Stimulated activated CD4-positive, alpha-beta T cell treated with anti-CD3 and anti-CD28 coated beads, Interleukin-12 subunit alpha, Interleukin-12 subunit beta, amount 100 ng/mL, for 48 hours (primary cell): ENCODE measurements at places on chromosomes 2 and 18.

- no peak for DNase-seq
Observed at GRCh38 chr2:22487036-22487435, 897.9 kb upstream of the KLHL29 start.

- no peak for DNase-seq
Observed at GRCh38 chr2:143551971-143552650, 422.9 kb downstream of the ARHGAP15 start.

- no peak for DNase-seq
Observed at GRCh38 chr2:239200646-239201530, 199.9 kb downstream of the HDAC4 start.

GRCh38 chr2:222159221-222159620 is 139.6 kb downstream of the PAX3 start:
- DNase-seq: no peak

DNA sequence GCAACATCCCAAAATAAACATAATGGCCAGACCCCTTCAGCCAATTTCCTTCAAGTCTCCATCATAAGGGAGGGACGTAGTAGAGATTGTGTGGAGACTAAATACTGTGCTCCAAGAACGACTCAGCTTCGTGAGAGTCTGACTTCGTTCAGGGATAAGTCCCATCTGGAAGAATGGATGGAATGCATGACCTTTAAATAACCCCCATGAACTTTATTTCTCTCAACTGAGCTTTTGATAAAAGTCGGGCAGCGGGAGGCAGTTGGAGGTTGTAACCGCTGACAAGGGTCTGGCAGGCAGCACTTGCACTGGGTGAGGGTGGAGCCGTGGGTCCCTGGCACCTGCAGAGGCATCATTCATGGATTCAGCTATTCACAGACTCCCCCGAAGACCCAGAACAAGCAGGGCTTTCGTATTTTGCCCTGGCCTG is 115.9 kb downstream of the ZFP36L2 start:
- DNase-seq: no peak

- DNase-seq: no peak
Observed at GRCh38 chr2:68032702-68033101, 30.1 kb downstream of the C1D start.

GRCh38 chr2:132909427-132909826 is 239.4 kb upstream of the LYPD1 start:
- no peak for DNase-seq

DNA sequence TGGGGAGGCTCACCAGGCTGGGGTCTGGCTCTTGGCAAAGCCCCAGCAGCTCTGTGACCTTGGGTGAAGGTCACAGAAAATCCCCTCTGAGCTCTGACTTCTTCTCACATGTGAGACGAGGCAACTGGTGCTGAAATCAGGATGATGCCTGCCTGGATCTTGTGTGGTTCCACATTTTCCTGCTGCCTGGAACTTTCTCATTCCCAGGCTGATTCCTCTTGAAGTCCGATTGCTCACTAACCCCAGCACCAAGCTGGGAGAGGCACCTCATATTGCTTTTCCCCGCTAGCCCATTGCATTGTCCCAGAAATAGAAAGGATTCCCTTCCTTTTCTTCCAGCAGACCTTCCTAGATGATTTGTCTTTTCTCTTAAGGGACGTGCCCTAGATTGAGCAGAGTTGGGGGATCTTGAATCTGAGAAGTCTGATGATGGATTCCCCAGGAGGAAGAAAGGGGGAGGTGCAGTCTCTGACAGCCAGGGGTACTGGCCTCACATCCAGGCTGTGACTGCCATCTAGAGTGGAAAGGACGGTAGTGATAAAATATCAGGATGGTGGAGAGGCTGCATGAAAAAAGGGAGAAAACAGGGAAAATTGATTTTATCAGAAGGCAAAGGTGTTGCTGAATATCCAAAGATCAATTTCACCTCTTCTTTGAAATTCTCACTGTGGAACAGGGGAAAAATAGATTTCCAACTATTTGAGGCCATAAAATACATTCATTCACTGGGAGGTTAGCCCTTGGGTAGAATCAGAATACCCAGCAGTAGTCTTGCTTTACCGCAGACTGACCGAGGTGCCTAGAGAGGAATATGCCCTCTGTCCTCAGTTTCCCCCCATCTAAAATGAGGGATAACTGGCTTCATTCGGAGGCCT is 96.3 kb downstream of the FAM210A start:
- DNase-seq: no peak

GRCh38 chr2:158903711-158904405 is 64.6 kb upstream of the TANC1 start:
- no peak for DNase-seq

- DNase-seq: peak; percentile 73
Observed at GRCh38 chr18:63949068-63949737, at the start of gene HMSD. Gene HMSD, plus strand, starts transcription at chr18:63949301. Its CDS starts 4,155 bp downstream, at chr18:63953456.

DNA sequence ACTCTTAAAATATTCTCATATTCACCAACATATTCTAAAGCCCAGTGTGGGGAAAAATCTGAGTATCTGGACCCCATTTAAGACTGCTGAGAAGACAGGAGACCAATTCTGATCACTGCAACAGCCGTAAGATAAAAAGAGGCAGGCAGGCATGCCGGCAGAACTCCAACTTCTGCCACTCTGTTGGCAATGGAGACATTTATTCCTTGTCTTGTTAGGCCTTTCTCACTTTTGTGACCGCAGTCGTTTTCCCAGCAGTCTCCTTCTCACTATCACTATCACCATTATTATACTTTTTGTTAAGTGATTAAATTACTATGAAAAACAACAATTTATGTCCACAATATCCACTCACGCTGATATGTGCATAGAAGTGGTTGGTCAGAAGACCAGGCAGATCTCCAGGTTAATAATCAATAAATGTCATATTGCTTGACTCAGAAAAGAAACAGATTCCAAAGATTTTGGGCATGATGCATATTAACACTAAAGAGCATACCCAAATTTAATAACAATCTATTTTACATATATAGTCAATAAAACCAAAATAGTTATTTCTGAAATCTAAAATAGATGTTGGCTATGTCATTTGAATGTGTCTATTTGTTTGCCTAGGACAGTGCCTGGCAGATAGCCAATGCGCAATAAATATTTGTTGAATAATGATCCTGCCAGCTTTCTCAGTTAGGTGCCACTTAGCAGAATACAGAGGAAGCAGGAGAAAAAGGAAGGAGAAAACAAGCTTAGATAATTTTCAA is 38.2 kb downstream of the SESTD1 start:
- no peak for DNase-seq

DNA sequence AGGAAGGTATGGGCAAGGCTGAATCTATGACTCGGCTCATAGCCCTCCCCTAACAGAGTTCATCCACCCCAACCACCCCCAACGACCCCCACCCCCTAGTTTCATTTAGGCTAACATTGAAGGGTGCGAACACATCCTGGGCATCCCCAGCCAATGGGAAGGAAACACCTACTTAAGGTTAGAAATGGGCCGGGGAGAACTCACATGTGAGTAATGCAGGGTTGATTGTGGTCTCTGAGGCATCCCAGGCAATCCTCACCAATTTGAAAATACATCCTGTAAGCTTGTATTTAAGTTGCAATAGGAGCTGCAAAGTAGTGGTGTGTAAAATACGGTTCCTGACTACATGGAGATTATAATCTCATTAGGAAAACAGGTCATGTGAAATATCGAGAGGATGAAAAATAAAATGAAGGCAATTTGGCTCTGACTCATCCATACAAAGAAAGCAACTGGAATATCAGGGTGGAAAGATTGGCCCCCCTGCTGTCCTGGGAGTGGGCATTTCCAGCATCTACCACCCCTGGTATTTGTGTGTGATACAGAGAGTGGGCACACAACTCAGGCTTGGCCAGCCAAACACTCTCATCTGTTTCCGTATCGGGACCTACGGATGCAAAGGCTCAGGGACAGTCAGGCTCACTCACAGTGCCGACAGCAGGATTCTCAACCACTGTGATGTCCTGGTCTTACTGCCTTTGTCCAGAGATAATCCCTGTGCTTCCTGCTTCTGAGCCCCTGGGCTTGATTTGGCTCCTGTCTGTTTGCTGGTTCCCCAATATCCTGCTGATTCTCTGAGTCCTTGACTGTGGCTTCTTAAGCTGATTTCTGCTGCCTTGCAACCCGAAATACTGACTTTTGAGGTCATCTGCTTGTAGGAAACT is 90.0 kb upstream of the NCKAP5 start:
- no peak for DNase-seq

DNA sequence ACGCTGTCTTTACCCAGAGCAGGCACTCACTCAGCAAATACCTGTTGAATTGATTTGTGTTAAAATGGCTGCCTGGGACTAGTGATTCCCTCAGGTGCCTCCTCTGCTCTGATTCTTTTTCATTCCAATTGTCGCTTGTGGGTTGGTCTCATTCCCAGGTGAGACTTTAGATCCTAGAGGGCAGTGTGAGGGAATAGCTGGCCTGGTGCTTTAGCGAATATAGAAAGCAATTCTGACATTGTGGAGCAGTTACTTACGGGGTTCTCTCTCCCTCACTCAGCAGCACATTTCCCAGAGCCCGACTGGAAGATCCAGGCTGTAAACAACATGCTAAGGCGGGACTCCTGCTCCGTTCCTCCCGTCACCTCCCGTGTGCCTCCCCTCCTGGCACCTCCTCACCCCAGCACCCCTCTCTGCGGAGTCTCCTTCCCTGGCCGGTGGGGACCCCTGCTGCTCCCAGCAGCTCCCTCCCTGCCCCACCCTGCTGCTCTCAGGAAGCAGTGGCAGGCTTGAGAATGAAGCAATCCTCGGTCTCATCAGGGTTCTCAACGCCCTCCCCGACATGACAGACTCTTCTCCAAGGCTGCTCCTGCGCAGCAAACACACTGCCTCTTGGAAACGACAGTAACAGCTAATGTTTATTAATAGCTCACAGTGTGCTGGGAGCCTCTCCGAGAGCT is 26.9 kb downstream of the CELF4 start:
- no peak for DNase-seq

DNA sequence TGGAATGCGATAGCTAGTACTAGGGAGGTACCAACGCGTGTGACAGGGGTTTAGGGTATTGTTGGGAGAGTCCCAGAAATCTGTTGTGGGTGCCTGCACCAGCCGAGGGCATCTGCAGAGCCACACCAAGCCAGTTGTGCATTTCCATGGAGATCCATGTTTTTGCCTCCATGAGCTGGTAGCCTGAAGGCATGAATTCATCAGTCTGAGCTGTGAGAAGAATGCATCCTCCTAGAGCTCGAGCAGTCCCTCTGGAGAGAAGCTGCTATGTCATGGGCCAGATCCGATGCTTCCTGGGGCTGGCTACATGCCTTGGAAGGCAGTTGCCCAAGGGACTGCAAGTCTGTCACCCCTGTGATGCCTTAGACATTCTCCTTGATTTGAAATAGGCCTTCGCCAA is 57.9 kb downstream of the LIPG start:
- DNase-seq: no peak

DNA sequence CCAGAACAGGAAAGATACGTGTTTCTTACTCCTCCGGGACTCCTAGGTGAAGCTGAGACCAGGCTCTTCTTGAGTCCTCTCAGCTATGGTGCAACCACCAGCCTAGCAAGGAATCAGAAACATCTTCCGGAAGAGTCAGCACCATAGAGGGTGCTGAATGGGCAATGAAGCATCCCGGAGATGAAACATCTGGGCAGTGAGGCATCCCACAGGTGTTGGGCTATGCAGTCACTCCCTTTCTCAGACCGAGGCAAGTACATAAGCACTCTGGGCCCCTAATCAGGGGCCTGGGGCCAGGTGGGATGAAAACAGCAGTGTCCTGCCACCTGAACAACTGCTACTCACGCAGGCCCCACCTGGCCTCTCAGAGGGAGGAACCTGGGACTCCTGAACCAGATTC is 1.4 kb upstream of the CAPN10 start:
- DNase-seq: no peak

- no peak for DNase-seq
Observed at GRCh38 chr2:106078096-106078495, 116.0 kb downstream of the UXS1 start.

DNA sequence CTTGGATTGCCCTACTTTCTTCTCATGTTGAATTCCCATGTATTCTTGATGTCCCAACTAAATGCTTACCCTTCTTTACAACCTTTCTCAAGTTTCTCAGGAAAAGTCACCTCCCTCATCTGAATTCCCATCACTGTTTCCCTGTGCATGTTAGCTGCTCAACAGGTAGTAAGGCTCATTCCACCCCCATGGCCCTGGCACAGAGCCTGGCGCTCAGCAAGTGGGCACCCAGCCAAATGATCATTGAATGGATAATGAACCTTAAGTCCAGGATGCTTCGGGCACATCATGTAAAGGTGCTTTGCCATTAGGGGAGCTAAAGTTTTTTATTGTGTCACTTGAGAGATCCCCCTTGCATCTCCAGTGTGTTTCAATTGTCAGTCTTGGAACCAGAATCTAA is 124.0 kb downstream of the PKP4 start:
- no peak for DNase-seq

DNA sequence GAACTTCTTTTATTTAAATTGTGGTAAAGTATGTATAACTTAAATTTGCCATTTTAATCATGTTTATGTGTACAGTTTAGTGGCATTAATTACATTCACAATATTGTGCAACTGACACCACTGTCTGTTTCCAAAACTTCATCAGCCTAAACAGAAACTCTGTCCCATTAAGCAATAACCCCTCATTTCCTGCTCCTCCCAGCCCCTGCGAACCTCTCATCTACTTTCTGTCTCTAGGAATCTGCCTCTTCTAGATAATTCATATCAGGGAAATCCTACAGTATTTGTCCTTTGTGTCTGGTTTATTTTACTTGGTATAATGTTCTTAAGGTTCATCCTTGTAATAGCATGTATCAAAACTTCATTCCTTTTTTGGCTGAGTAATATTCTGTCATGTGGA is 75.1 kb downstream of the BOLA3 start:
- DNase-seq: no peak

DNA sequence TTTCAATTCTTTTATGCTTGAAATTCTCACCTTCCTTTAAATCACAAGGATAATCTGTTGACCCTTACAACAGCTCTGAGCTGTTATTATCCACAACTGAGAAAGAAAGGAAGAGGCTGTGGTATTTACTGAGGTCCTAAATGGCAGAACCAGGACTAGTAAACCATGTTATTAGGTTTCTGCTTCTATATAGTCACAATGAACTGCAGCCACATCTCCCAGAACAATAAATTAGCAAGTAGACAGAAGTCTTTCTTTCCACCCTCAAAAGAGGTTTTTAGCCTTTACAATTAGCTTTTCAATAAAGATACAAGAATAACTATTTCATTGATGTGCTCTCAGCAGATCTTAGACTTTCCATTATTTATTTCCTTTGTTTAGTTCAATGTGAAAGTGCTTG is 374.2 kb downstream of the NRXN1 start:
- no peak for DNase-seq

DNA sequence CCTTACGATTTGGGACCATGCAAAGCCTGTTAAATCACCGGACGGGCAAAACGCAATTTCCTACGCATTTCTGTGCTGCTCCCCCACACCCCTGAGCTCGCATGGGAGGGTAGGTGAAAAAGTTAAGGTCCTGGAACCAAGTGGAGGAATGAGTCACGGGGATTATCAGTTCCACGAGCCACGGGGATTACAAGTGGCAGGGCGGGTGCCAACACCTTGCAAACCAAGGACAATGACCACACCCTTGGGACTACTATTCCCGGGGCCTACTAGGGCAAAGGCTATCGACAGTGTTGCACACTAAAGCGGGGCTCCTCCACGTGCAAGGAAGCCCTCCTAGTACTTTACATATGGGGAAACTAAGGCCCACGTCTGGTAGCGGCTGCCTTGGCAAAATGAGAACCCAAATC is 447 bp downstream of the RETSAT start:
- peak; percentile 8 for DNase-seq
